ENCODE measurements at places on chromosomes 1 and 21. TPM values are rescaled to one million over a fixed set of nuclear protein-coding genes. Genes with fewer than 3 reads are reported as not detected.

- H3K4me1 ChIP-seq: no peaks in the 10 kb centered on the region
- H3K27ac ChIP-seq: no peak overlapping the region
- no peak overlapping the region for H3K4me3 ChIP-seq
- no peak for DNase-seq
- H3K36me3 ChIP-seq: no peaks in the 10 kb centered on the region
Measured at GRCh38 chr1:15192916-15193550, 39.5 kb downstream of the TMEM51 start.

DNA sequence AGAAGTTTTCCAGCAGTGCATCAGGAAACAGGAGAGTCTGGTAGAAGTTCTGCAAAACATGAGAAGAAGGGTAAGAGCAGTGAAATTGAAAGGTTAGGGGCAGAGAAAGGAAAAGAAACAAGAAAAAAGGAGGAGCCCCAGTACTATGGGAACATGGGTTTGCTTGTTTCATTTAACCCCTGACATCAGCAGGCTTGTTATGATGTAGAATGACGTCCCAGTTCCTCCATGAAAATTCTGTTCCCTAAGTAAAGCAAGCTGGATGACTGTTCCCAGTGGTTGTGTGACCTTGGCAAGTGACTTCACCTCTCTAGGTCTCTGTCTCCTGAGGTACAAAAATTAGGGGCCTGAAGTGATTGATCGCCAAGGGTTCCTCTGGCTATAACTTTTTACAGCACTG lies 268.7 kb upstream of the SGIP1 start:
- H3K36me3 ChIP-seq: no peaks in the 10 kb centered on the region
- H3K4me3 ChIP-seq: no peak overlapping the region
- peaks cover 2% of the 10 kb centered on the region for H3K4me1 ChIP-seq
- H3K27me3 ChIP-seq: no peaks in the 10 kb centered on the region

GRCh38 chr1:230037261-230037660 lies 29.8 kb upstream of the GALNT2 start:
- no peak overlapping the region for H3K4me3 ChIP-seq
- H3K27ac ChIP-seq: no peak overlapping the region
- DNase-seq: no peak
- no peaks in the 10 kb centered on the region for H3K36me3 ChIP-seq
- no peaks in the 10 kb centered on the region for H3K4me1 ChIP-seq

- H3K27me3 ChIP-seq: no peaks in the 10 kb centered on the region
- H3K4me1 ChIP-seq: no peaks in the 10 kb centered on the region
- no peak overlapping the region for H3K27ac ChIP-seq
- H3K4me3 ChIP-seq: no peak overlapping the region
- H3K36me3 ChIP-seq: no peaks in the 10 kb centered on the region
Measured at GRCh38 chr1:201386208-201386607, 8.7 kb upstream of the TNNT2 start.

FRRS1 gene
- total RNA-seq: 7.6 TPM

FAM163A gene
- total RNA-seq: not detected

Measured in thoracic aorta (tissue), 2 donors.